T follicular helper cell (primary cell): ENCODE measurements at places on chromosomes 13 and 19.

- no peak for DNase-seq
Measured at GRCh38 chr13:48317511-48318376, 14.2 kb downstream of the RB1 start.

DNA sequence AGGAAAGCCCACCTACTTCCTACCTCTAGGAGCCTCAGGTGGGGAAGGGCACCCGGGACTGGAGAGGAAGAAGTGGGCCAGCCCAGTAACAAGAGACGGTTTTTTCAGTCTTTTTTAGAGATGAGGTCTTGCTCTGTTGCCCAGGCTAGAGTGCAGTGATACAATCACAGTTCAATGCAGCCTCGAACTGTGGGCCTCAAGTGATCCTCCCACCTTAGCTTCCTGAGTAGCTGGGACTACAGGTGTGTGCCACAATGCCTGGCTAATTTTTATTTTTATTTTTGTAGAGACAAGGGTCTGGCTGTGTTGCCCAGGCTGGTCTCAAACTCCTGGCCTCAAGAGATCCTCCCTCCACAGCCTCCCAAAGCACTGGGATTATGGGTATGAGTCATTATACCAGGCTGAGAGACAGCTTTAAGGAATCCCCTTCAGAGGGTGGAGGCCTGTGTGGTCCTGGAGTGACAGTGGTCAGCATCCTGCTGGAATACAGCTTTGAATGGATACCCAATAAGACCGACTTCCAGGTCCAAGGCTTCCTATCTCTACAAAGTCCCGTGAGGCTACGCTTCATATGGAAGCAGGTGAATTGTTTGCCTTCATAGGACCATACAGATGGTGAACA, 63.0 kb downstream of the SLC15A1 start:
- no peak for DNase-seq

GRCh38 chr13:77516342-77516789, 19.1 kb upstream of the SCEL start:
- DNase-seq, result no peak

- no peak for DNase-seq
Measured at GRCh38 chr19:19402656-19403372, 2.7 kb upstream of the GATAD2A start.

DNA sequence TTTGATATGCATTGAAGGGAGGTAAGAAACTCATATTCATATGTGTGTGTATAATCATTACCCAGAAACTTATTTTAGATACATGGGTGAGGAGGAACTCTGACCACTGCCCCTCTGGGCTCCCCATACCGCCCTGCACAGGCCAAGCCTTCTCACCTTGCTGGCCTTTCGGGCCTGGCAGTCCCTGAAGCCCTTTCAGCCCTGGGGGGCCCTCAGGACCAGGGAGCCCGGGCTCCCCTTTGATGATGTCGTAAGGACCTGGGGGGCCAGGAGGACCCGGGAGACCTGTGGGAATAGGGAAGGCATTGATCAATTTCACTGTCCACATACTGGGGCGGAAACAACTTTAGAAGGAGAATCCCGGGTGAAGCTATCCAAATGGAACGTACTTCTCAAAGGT, 142.3 kb downstream of the COL4A1 start:
- no peak for DNase-seq

DNA sequence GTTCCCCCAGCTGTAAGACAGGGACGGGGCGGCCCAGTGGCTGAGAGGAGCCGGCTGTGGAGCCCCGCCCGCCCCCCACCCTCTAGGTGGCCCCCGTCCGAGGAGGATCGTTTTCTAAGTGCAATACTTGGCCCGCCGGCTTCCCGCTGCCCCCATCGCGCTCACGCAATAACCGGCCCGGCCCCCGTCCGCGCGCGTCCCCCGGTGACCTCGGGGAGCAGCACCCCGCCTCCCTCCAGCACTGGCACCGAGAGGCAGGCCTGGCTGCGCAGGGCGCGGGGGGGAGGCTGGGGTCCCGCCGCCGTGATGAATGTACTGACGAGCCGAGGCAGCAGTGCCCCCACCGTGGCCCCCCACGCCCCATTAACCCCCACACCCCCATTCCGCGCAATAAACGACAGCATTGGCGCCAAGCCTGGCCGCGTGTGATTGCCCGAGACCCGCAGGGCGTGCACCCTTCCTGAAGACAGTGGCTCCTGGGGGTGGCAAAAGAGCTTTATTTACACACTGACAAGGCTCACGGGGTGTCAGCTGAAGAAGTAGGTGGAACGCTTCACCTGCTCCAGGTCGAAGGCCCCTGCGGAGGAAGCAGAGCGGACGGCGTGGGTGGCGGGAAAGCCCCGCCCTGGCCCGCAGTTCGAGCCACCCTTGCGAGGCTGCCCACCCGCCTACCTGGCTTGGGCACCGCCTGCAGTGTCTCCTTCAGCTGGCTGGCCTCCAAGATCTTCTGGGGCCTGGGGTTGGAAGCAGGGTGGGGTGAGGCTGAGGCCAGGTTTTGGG, 16.4 kb downstream of the POLRMT start:
- DNase-seq, result no peak
